ENCODE measurements at places on chromosomes 5 and 9.
A peak's percentile ranks its signal among the peaks of the same experiment; 100 is the strongest.

- no peak for DNase-seq
These were observed 50.9 kb upstream of the RXRA start for GRCh38 chr9:134275375-134275774.

DNA sequence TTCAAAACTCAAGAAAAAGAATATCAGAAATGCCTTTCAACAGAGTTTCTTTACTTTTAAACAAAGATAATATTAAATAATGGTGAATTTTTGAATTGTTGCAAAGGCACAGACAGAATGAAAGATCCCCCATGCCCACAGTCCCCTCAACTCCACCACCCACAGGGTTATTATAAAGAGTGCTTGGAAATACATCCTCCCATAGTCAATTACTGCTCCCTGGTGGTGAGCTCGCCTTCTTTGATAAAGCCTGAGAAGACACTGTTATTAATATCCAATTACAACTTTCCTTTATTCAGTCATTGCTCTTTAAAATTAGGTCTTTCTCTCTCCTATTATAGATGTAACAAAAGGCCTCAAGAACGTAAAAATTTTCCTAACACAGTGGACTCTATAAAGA lies 490.2 kb upstream of the RORB start:
- no peak for DNase-seq

DNA sequence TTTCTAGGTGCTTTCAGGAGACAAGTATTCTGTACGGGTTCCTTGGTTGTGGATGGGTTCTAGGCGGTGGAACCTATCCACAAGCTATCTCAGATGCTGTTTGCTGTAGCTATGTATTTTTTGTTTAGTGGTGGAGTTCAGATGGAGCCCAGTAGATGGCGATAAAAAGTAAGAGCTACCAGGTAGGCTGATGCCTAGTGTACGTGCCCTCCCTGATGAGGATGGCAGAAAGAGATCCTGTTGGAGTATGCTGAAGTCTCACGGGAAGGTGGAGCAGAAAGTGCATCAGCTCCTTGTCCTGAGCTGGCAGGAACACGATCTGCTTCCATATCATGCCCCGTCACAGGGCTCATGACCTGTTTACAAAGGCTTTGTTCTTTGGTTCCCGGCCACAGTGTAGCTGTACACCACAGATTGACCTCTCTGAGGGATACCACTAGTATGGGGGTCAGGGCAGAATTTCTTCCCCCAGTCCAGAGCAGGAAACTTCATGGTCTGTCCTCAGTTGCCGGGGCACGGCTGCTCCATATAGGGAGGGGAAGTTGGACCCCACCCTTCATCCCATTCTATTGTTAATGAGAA lies 12.6 kb upstream of the UGT3A2 start:
- no peak for DNase-seq

GRCh38 chr5:116486588-116486987 lies 88.0 kb downstream of the SEMA6A start:
- no peak for DNase-seq

- DNase-seq, result no peak
These were observed 166.0 kb downstream of the COL23A1 start for GRCh38 chr5:178423901-178424809.

- DNase-seq, result no peak
These were observed 83.8 kb upstream of the GNA14 start for GRCh38 chr9:77731930-77732329.

GRCh38 chr5:131224387-131225201 lies 39.3 kb upstream of the CDC42SE2 start:
- DNase-seq, result no peak

GRCh38 chr5:151078490-151079262 lies 2.2 kb downstream of the TNIP1 start:
- peak; percentile 57 for DNase-seq

DNA sequence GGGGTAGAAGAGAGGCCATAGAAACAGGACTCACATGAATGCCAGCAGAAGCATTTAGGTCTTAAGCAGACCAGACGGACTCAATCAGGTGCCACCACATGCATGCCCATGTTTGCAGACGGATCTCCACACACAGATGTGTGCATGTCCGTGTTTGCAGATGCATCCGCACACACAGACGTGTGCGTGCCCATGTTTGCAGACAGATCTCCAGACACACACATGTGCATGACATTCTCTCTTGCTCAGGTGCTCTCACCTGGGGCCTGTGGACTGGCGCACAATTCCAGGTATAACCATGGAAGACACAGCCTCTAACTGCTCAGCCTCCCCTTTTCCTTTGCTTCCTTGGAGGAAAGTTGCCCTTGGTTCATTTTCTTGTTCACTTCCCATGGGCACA lies 148.3 kb downstream of the CACNA1B start:
- DNase-seq, result no peak

GRCh38 chr9:113651896-113652295 lies 188.4 kb downstream of the RGS3 start:
- DNase-seq, result no peak

- no peak for DNase-seq
These were observed 22.1 kb upstream of the TPD52L3 start for GRCh38 chr9:6305954-6306563.

All from stimulated activated CD4-positive, alpha-beta T cell treated with anti-CD3 and anti-CD28 coated beads, Interleukin-4, amount 100 ng/mL, for 48 hours (primary cell).